Placental pericyte (primary cell): ENCODE measurements at places on chromosomes 1 and 21. TPM values are rescaled to one million over a fixed set of nuclear protein-coding genes. Genes with fewer than 3 reads are reported as not detected.

Gene CYP4X1
- total RNA-seq, result not detected in 2 replicates

Gene GJA9
- total RNA-seq, result not detected in 2 replicates

Gene SAMD13
- total RNA-seq, result 0.14 TPM in 1 of 2 replicates, not detected in the other

Gene PBXIP1
- total RNA-seq, result 35.4 and 80.8 TPM in 2 replicates

Gene HUNK
- 0.43 TPM in 1 of 2 replicates, not detected in the other for total RNA-seq

Gene NBPF4
- total RNA-seq, result 0.14 and 0.66 TPM in 2 replicates

Gene FMO2
- under 0.01 TPM in 1 of 2 replicates, not detected in the other for total RNA-seq

Gene ARHGAP30
- under 0.01 TPM in 1 of 2 replicates, not detected in the other for total RNA-seq

Gene NTMT2
- total RNA-seq, result not detected in 2 replicates

Gene VWA1
- 5.9 and 7.9 TPM in 2 replicates for total RNA-seq

Gene COL6A2
- 1,586 and 1,646 TPM in 2 replicates for total RNA-seq

Gene STYXL2
- total RNA-seq, result not detected in 2 replicates
